GM23248 (cell line): ENCODE measurements at places on chromosomes 5 and 9.
A peak's percentile ranks its signal among the peaks of the same experiment; 100 is the strongest.

- no peak for DNase-seq
Measured at GRCh38 chr9:134030821-134031470, 5.7 kb downstream of the BRD3OS start.

DNA sequence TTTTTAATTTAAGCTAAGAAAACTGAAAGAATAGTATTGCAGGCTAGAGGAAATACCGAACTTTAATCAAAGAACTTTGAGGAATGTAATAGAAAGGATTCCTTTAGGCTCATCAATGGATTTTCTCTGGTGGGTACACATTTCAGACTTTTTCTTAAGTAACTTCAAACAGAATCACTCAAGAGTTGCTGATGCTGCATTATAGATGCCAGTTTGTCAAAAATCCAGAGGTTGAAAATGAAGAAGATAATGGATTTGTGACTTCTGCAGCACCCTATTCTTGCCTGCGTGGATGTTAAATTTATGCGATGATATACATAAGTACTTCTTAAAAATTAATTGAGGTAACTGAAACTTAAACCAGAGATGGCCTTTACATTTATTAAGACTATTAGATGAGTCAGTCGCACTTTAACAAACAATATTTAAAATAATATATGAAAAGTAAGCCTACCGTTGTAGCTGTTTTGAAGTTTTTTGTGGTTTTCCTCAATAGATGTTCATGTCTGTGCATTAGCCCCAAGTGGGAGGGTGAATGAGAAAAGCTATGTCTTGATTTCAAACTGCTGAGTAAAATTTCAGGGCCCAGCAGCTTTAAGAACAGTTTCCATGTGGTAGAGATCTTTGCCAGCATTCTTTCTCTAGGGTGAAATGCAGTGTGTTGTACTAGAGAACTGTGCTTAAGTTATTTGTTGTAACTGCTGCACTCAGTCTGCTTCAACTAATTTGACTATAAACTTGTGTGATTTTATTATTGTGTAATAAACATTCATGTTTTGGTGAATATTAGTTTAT lies at the start of gene OGN:
Gene OGN, minus strand, starts transcription at position 537 of the 795 bp plus-strand sequence. CDS start 1,171 bp downstream, outside the sequence.
- DNase-seq, result peak; percentile 49

DNA sequence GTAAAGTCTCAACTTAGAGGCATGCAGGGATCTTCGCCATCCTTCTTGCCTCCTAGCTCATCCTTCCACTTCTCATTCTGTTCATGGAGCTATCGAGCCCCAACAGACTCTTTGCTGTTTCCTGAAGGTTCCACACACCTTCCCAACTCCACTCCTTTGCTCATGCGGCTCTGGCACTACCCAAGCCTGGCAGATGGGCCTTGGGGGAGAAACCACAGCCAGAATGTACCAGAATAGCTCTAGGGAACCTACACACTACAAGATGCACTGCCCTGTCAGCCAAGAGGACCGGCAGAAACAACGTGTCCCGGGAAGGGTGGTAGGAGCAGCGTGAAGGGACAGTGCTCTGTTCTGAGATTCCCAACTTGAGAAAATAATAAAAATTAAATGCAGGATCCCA lies 178.9 kb downstream of the GABBR2 start:
- DNase-seq, result no peak

GRCh38 chr9:117448066-117448465 lies 33.2 kb upstream of the ASTN2 start:
- peak; percentile 20 for DNase-seq

DNA sequence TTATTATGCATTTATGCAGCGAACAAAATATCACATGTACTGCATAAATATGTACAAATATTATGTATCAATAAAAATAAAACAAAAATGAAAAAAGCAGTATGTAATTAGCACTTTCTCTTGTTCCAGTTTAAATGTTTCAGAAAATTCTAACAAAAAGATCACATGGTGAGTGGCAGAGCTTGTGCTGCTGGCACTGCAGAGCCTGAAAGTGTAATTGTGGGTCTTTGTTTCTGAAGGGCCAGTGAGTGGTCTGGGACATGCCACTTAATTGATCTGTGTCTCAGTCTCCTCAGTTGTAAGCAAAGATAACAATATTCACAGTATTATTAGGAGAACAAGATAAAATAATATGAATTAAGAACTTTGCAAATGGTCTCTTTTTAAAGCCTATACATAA lies 39.5 kb upstream of the RAI14 start:
- DNase-seq, result no peak

- DNase-seq, result peak; percentile 87
Measured at GRCh38 chr5:83721953-83722901, 1.6 kb upstream of the HAPLN1 start.

- no peak for DNase-seq
Measured at GRCh38 chr9:25960178-25960577, 281.9 kb upstream of the TUSC1 start.

GRCh38 chr5:129836321-129836720 lies 67.9 kb upstream of the CHSY3 start:
- DNase-seq, result no peak

- no peak for DNase-seq
Measured at GRCh38 chr5:155434681-155435080, 421.1 kb downstream of the KIF4B start.

- peak; percentile 20 for DNase-seq
Measured at GRCh38 chr5:109784687-109785086, 95.0 kb downstream of the MAN2A1 start.

GRCh38 chr5:131513780-131514179 lies 121.2 kb downstream of the RAPGEF6 start:
- no peak for DNase-seq

GRCh38 chr9:72441848-72442607 lies 77.0 kb upstream of the ZFAND5 start:
- DNase-seq, result peak; percentile 91

- DNase-seq, result no peak
Measured at GRCh38 chr5:76469656-76470290, 66.7 kb downstream of the IQGAP2 start.

- DNase-seq, result no peak
Measured at GRCh38 chr5:129991780-129992179, 87.5 kb downstream of the CHSY3 start.

GRCh38 chr5:36705055-36705454 lies 98.6 kb downstream of the SLC1A3 start:
- no peak for DNase-seq

- DNase-seq, result peak; percentile 84
Measured at GRCh38 chr5:82641331-82642003, 363.3 kb upstream of the RPS23 start.

GRCh38 chr9:93134740-93135444 lies 841 bp upstream of the NINJ1 start:
- no peak for DNase-seq

- peak; percentile 73 for DNase-seq
Measured at GRCh38 chr9:131530546-131530919, 530 bp downstream of the UCK1 start.

DNA sequence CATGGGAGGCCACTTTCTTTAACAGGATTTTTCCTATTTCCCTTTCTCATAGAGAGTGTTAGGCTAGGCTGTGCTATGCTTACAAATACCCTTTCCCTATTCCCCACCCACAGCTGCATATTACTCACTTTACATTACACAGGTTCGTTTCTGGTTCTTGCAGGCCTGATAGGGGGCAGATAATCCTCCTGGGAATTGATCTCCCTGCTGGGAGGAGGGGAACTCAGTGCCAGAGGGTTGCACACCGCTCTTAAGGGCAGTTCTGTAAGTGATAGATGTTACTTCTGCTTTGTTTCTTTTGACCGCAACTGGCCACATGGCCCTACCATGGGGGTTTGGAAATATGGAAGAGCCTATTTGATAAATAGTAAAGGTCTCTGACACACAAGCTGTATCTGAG lies 54.0 kb upstream of the NTRK2 start:
- DNase-seq, result no peak

DNA sequence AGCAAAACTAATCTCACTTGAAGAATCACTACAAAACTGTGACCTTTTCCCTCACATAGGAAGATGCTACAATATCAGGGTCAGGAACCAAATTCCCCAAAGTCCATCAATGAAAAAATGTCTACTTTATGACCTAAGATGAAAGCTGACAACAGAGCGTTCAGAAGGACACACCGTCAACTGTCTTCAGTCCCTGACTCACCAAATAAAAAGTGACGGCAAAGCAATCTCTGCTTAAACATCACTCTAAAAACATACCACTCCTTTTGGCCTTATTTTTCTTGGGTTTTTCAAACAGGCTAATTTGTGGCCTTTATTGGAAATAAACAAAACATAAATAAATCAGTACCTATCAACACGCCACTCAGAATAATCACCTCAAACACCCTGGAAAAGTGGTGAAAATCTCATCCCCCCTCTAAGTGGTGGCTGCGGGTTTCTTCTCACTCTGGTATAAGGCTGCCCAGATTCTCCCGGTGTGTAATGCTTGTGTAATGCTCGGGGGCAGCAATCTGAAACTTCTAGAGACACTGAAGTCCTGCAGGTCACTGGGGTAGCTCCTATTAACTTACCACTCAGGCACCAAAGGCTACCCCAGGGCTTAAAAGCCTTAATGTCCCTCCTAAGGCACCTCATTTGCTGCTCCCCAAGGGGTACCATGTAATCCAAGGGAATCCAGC lies 29.5 kb downstream of the SEMA4D start:
- no peak for DNase-seq

GRCh38 chr5:128408622-128409021 lies 129.4 kb downstream of the FBN2 start:
- no peak for DNase-seq

- no peak for DNase-seq
Measured at GRCh38 chr5:141001446-141001843, 35.2 kb downstream of the PCDHAC2 start.

DNA sequence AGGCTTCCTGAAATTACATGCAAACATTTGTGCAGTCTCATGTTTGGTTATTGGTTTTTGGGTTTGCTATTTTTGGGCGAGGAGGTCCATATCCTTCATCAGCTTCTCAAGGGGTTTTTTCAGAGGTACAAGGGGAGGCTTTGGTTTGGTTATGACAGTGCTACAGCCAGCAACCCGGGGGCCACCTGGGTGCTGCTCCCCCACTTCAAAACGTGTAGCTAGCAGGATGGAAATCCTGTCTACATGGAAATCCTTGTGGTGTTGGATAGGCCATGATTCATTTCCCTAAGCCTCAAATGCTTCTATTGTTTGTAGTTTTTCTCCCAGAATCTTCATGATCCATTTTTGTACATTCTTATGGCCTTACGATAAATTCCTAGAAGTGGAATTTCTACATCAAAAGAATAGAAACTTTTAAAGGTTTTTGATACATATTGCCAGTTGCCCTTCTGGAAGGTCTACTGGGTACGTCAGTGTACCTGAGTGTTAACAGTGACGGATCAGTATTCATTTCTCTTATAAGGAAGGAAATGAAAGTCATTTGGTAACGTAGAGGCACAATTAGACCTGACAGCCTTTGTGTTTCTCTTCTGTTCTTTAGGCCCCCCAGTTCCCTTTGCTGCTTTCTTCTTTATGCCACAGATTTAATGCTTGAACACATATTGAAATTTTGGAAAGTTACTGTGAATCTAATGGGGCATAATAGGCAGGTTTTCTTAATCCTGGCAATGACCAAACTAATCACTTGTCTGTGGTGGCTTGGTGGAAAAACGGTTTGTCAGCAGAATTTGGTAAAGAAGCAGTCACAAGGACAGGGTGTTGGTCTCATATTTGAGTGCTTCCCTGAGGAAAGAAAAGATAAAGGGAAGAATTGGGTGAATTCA lies 69.7 kb upstream of the ABL1 start:
- peak; percentile 43 for DNase-seq

DNA sequence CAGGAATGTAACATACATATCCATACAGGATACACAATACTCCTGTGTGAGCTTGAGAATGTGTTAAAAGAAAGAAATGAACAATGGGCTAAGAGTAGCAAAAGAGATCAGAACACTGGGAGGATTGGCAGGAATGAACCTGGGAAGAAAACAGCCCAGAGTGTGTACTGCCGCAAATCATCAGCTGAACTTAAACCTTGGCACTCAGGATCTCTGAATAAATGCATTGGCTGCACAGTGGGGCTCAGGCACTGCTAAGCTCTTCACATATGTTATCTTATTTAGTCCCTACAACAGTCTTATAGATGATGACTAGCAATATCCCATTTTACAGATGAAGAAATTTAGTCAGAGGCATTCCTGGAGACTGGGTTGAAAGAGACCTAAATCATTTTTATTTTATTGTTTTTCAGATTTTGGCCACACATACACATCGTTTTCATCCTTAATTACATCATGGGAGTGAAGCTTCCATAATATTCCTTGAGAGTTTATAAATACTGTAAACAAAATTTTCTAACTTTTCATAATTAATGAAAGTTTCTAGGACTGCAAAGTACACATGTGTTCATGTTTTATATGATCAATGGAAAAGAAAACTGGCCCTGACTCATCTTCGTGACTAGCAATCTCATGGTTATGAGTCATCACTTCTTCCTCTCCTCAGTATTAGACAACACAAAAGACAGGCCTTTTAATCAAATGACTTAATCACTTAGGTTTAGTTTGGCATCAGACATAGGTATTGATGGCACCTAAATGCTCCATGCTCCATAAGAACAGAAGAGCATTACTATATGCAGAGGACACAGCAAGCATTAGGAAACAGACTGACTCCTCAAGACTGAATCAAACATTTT lies 59.2 kb downstream of the CDH18 start:
- peak; percentile 90 for DNase-seq

GRCh38 chr5:172450861-172451695 lies 3.2 kb downstream of the SH3PXD2B start:
- peak; percentile 70 for DNase-seq

DNA sequence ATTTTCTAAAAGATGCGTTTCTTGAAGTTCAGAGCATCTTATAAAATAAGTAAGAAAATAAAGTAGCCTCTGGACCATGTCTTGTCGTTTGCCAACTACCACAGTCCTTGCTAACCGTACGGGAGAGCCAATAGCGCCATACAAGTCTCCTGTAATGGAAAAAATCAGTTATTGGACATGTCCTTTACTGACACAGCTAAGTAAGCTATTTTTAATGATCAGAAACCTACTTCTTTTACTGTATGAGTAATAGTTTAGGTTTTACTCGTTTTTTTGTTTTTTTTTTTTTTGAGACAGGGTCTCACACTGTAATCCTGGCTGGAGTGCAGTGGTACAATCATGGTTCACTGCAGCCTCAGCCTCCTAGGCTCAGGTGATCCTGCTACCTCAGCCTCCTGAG lies 37.7 kb upstream of the RAPGEF6 start:
- DNase-seq, result peak; percentile 38

DNA sequence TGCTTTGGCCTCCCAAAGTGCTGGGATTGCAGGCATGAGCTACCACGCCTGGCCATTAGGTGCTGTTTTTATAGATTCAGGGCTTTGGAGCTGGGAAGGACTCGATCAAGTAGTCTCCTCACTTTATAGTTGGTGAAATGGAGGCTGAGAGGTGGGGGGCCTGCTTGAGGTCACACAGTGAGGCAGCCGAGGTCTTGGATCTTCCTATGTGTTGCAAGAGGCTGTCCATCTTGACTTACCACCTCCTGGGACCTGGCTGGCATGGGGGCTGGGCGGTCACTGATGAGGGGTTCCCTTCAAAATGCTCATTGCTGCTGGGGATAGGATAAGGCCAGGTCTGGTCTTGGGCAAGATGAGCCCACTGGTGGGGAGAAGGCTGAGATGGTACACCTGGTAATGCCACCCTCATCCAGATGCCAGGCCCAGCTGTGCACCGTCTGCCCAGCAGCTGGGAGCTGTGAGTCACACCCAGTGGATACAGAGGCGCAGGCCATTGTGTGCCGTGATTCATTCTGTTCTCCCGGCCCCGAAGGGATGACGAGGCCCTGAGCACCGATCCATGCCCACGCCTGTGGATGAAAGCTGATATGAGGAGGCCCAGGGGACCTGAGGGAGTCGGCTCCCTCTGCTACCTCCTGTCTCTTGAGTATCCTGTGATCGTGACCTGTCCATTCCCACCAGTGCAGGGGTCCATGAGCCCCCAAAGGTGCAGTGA lies 10.5 kb upstream of the NDST1 start:
- DNase-seq, result peak; percentile 99
